ENCODE measurements at places on chromosomes 1 and 21. TPM values are rescaled to one million over a fixed set of nuclear protein-coding genes. Genes with fewer than 3 reads are reported as not detected.

PEF1 gene
- 34.2 TPM for total RNA-seq

GRCh38 chr1:235069176-235069575 lies 59.5 kb downstream of the TOMM20 start:
- peak overlapping the region; percentile 56 for H3K27ac ChIP-seq
- no peaks in the 10 kb centered on the region for H3K36me3 ChIP-seq
- peaks cover 50% of the 10 kb centered on the region for H3K4me1 ChIP-seq
- H3K27me3 ChIP-seq, result no peaks in the 10 kb centered on the region

ADAMTS4 gene
- total RNA-seq, result 7.8 TPM

- peaks cover 35% of the 10 kb centered on the region for H3K36me3 ChIP-seq
- no peak for DNase-seq
- H3K27me3 ChIP-seq, result no peaks in the 10 kb centered on the region
- H3K27ac ChIP-seq, result no peak overlapping the region
These were observed 2.2 kb downstream of the NUDC start for GRCh38 chr1:26923711-26924110.
